Stimulated activated CD4-positive, alpha-beta T cell treated with anti-CD3 and anti-CD28 coated beads, Interleukin-4, amount 100 ng/mL, for 24 hours (primary cell): ENCODE measurements at places on chromosomes 7 and 10.
A peak's percentile ranks its signal among the peaks of the same experiment; 100 is the strongest.

DNA sequence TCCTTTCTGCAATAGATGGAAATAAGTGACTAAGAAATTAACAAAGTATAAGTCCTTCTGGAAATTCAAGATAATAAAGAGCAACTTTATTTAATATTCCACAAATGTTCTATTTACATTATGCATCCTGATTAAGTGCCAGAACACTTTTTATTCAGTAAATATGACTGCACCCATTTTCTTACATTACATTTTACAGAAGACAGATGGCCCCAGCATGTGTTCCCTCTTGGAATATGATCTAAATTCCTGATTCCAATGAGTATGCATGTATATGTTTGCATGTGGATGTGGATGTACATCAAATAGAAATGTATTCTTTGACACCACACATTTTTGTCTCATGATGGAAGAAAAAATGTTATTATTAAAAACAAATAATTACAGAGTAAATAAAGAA, 628.7 kb upstream of the SEMA3D start:
- no peak for DNase-seq

GRCh38 chr7:28309704-28310459, 102.4 kb upstream of the CREB5 start:
- no peak for DNase-seq

DNA sequence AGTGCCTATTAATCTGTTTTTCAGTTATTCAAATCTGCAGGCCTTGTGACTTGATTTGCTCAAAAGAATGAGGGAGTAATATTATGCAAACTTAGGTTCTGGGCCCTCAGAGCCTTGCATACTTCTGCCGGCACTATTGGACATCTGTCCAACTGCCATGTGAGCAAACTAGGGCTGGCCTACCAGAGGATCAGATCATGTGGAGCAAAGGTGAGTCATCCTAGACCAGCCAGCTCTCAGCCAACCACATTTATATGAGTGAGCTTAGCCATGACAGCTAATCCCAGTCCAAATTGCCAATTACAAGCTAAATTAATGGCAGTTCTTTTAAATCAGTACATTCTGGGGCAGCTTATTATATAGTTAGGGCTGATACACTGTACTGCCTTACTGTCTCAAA, 69.6 kb downstream of the SDHAF3 start:
- DNase-seq: no peak

GRCh38 chr10:794382-794956, 105.0 kb upstream of the DIP2C start:
- no peak for DNase-seq

DNA sequence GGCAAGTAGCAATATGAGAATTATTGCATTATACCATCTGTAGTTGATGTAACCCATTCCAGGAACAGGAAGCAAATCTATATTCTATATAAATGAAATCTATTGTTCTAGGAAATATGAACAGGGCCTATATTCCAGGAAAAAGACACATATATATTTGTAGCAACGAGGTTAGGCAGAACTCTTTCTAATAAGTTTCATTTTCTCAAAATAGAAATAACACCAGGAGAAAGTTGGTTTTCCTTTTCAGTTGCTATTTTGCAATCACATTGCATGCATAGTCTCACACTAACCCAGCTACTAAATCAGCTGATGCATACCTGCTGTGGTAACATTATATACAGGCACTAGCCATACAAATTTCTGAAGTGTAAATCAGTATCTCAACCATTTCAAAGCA, 6.2 kb upstream of the IFIT2 start:
- DNase-seq: no peak

DNA sequence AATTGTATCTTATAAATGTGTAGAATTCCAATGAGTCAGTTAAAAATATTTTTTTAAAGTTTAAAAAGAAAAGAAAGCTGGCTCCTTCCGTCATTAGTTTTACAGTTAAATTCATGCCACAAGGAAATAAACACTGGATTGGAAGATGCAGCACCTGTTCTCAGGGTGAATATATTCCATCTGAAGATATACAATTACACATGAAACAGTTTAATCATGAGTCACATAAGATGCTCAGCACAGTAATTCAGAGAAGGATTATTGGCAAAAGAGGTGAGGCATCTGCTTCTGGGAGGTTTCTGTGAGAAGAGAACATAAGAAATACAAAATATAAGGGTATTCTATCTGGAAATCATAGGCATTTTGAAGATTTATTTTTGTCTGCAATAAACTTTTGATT, 376.5 kb upstream of the SORCS1 start:
- no peak for DNase-seq

DNA sequence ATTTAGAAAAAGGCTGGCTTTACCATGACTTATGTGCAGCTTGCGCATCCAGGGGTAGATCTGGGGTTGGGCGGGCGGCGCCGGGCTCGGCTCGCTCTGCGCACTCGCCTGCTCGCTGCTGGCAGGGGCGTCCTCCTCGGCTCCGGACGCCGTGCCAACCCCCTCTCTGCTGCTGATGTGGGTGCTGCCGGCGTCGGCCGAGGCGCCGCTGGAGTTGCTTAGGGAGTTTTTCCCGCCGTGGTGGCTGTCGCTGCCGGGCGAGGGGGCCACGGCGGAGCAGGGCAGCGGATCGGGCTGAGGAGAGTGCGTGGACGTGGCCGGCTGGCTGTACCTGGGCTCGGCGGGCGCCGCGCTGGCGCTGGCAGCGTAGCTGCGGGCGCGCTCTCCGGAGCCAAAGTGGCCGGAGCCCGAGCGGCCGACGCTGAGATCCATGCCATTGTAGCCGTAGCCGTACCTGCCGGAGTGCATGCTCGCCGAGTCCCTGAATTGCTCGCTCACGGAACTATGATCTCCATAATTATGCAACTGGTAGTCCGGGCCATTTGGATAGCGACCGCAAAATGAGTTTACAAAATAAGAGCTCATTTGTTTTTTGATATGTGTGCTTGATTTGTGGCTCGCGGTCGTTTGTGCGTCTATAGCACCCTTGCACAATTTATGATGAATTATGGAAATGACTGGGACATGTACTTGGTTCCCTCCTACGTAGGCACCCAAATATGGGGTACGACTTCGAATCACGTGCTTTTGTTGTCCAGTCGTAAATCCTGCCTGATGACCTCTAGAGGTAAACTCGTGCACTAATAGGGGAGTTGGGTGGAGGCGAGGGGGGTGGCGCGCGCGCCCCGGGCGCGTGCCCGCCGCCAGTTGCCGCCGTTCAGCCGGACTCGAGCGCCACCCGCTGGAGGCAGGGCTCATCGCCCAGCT, at the start of gene HOXA5:
HOXA5 (minus strand) TSS at position 659 of the 927 bp plus-strand sequence; CDS start at position 585, 74 bp downstream.
- no peak for DNase-seq

DNA sequence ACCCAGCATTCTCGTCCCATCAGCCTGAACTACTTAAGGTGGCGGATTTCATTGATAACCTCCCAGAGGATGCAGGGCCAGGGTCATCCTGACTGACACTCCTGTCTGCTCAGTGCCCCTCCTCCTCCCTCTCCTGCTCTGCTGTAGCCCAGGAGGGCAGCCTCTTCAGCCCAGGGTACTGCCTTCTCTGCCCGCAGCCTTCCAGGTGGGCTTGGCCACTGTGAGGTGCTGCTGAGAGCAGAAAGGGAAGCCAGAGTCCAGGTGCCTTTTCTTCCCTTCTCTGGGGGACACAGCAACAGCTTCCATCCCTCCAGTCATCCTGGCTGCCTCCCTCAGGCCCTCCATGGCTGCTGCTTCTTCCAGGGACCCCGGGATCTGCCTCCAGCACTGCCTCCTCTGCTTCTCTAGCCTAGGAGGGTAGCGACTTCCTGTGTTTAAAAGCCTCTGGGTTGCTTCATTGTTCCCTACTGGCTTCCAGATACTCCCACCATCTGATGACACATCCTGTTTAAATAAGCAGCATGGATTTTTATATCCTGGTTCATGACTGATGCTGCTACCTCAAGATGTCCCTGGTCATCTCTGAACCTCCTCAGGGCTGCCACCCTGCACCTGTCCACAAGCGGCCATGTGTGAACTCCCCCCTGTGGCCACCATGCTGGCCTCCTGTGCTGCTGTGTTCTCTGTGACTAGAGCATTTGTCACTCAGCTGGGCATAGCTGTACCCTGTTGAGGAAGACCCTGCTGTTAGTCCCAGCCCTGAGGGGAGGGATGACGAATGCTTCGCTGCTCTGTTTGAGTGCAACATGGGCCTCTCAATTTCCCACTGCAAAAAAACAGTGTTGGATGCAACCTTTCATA, 55.8 kb downstream of the AKR1C4 start:
- no peak for DNase-seq

GRCh38 chr10:128186959-128187787, 61.0 kb upstream of the MKI67 start:
- peak; percentile 10 for DNase-seq

GRCh38 chr7:139648941-139649425, 125.5 kb downstream of the CLEC2L start:
- DNase-seq: no peak
